ENCODE measurements at places on chromosomes 3 and 15.
A peak's percentile ranks its signal among the peaks of the same experiment; 100 is the strongest.

DNA sequence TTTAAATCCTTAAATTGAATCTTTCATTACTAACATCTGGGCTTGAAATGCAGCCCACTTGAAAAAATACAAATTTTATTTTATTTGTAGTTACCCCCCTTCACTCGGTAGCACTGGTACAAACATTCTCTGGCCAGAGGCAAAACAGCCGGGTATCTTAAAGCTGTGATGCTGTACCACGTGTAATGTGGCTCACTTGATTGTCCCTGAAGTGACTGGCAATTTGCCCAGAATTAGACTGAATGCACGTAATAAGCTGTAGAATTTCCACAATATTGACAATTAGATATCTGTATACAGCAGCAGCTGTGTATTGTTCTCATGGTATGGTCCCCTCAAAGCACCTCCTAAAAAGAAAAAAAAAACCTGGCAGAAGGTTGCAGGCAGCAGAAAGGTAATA, 192.8 kb upstream of the TBC1D5 start:
- no peak for DNase-seq

DNA sequence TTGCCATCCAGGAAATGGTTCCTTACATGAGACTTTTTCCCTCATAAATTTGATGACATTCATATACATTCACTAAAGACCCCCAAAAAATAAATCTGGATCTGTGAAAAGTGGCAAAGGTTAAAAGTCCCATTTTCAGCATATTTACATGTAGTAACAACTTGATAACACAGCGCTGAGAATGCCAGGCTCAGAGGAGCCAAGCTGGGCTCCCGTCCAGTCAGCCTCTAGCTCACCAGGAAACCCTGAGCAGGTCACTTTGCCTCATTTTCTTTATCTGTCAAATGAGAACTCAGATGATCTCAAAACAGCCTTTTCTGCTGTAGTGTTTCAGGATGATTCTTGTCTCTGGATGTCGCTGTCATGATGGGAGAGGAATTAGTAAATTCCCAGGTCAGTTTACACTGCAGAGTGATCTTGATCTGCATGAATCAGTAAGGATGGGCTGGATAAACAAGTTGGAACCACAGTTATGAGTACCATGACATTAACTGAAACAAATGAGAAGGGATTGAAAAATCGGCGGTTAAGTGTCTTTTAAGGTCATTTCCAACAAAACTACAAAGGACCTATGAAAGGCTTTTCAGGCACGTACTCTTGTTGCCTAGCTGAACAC, 82.8 kb downstream of the PPARG start:
- DNase-seq, result no peak

- no peak for DNase-seq
These were observed 657.5 kb downstream of the GRM7 start for GRCh38 chr3:7518456-7518855.

DNA sequence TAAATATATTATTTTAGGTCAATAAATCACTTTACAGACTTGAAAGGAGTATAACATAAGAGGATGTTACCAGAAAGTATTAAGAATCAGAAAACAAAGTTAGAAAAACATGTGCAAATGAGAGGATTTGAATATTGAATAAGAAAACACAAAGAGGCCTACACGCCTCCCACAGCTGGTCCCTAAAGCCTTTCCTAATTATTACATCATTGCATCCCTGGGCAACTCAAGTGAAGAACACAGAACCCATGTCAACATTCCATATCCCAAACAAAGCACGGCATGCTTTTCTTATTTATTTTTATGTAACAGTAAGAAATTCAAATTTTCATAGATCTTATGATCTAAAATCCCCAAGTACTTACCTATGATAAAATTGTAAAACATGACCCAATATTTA, 61.2 kb downstream of the HERC1 start:
- no peak for DNase-seq

GRCh38 chr3:47803480-47804025, 615 bp downstream of the DHX30 start:
- DNase-seq, result no peak

GRCh38 chr3:79491029-79491641, 276.7 kb downstream of the ROBO1 start:
- DNase-seq, result peak; percentile 50

GRCh38 chr15:90327311-90327710, 24.8 kb upstream of the ZNF774 start:
- peak; percentile 40 for DNase-seq

- no peak for DNase-seq
These were observed 597.7 kb downstream of the OTOL1 start for GRCh38 chr3:162094301-162094700.

GRCh38 chr3:189508784-189509501, 122.2 kb upstream of the TP63 start:
- no peak for DNase-seq

DNA sequence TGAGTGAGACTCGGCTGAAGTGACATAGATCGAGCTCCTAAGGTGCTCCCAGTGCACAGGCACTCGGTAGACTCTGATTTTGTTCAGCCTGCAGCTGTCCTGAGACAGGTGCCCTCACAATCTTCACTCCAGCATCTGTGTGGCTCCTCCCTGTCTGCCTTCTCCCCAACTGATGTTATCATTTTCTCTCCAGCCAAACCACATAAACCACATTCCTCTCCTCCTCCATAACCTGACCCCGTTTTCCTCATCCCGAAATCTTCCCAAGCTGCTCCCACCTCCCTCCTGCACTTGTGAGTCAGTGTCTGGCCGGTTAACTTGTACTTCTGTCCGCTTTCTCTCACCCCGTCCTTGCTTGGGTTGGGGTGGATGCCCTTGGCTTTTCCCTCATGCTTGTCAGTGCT, 93.3 kb upstream of the HACD2 start:
- DNase-seq, result peak; percentile 91

DNA sequence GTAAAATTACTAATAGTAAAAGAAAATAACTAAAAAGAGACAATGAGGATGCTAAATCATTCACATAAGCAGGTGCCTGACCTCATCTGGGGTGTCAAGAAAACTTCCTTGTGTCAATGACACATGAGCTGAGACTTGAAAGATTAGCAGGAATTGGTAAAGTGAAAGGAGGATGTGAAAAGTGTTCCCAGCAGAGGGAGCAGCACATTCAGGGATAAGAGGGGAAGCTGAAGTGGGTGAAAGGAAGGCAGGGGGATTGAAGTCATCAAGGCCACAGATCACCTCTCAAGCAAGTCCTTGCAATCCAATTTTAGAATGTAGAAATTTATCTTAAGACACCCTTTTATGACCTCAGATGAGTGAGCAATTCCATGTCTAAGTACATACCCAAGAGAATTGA, 60.2 kb upstream of the ACP3 start:
- peak; percentile 83 for DNase-seq

GRCh38 chr15:68028137-68028887, 25.8 kb upstream of the PIAS1 start:
- DNase-seq, result no peak

- no peak for DNase-seq
These were observed 75.6 kb downstream of the FBXL22 start for GRCh38 chr15:63672775-63673174.

DNA sequence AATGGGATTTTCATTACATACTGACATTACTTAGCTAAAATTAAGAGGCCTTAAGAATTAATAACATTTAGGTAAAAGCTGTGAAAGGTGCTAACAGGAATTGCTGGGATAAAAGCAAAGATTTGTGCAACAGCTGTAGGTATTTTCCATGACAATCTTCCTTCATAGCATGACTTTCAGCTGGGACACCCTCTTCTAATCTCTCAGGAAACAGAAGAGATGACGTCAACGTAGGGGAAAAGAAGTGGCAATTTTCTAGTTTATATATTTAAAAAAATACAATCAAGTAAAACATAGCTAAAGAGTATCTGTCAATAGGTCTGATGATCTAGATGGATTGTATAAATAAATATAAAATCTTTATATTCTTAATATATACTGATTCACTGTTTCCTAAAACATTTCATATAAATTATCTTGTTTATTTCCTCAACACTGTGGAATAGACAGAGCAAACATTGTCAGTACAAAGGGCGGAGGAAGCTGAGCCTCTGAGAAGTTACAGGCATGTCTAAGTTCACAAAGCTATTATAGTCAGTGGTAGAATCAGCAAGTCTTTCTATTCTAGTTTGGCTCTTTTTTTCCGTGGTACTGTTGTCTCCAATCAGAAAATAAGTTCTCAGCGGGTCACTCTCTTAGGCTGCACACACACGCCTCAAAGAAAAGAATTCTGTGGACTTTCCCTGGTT, 217.0 kb downstream of the P3H2 start:
- no peak for DNase-seq

DNA sequence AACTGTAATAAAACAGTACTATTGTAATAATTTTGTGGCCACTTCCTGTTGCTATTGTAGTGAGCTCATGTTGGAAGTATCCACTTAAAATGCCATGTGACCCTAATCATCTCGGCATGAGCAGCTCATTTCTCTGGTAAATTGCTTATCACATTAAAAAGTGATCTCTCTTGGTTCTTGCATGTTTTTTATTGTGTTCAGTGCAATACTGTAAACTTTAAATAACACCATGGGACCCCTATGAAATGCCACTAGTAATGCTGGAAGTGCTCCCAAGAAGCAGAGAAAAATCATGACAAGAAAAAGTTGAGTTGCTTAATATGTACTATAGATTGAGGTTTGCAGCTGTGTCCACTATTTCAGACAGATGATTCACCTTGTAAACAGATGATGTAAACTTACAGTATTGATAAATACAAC, 45.6 kb downstream of the NMD3 start:
- peak; percentile 84 for DNase-seq

- DNase-seq, result peak; percentile 69
These were observed 39.7 kb upstream of the PLOD2 start for GRCh38 chr3:146200461-146201220.

- no peak for DNase-seq
These were observed 53.0 kb upstream of the GYG1 start for GRCh38 chr3:148938306-148938705.

- no peak for DNase-seq
These were observed 46.7 kb downstream of the PRTG start for GRCh38 chr15:55696221-55696620.

DNA sequence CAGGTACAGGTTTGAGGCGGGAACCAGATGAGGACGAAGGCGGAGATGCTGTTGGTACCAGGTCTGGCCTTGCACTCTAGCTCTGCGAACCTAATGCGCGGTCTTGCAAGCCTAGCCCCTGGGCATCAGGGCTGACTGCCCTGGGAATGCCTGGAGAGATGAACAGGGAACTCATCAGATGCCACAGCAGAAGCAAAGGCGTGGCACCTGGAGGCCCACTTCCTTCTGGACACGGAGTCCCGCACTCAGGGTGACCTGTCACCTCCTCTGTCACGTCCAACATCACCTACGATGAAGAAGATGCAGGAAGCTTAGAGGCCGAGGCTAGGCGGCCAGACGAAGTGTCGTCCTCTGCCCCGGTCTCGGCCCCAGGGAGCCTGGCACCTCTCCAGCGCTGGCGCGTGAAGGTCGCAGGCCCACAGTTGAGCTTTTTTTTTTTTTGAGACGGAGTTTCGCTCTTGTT, 9.4 kb downstream of the RPLP1 start:
- no peak for DNase-seq

- DNase-seq, result no peak
These were observed 100.2 kb downstream of the IQSEC1 start for GRCh38 chr3:12972781-12973702.

DNA sequence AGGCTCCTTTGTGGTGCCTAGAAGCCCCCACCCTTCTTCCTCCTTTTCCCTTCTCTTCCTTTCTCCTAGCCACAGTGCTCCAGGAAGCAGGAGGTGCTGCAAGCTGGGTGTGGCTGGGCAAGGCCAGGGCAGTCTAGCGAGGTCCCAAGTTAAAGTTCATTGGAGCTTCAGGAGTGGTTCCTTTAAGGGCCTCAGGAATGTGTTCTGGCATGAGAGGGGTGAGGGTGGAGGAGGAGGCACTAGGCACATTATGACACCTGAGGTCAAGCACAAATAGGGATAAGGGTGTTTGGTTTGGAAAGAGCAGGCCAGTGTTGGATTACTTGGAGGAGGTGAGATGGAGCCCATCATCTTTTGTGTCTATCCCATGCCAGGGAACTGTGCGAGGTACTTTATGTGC, 258.7 kb downstream of the TLE3 start:
- DNase-seq, result no peak

DNA sequence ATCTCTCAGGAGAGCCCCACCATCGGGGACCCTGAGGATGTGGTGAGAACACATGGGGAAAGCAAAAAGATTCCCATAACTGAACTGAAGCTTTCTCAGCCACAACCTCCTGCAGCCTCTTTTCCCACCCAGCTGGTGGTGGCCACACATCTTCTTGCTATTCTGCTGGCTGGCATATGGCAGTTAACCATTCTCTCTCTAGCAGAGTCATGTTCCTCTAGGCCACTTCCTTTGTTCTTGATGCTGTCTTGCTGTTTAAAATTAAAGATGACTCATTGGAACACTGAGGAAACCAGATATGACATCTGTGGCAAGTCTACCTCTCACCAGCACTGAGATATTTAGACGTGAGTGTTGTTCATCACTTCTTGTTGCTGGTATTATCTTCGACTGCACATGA, 180.3 kb upstream of the ROBO2 start:
- DNase-seq, result peak; percentile 61

- DNase-seq, result no peak
These were observed 587.4 kb upstream of the KCNMB2 start for GRCh38 chr3:177948716-177949425.

- no peak for DNase-seq
These were observed 51.0 kb upstream of the PLXND1 start for GRCh38 chr3:129657261-129658046.

GRCh38 chr15:40525855-40526254, 39.0 kb downstream of the CCDC32 start:
- DNase-seq, result no peak

DNA sequence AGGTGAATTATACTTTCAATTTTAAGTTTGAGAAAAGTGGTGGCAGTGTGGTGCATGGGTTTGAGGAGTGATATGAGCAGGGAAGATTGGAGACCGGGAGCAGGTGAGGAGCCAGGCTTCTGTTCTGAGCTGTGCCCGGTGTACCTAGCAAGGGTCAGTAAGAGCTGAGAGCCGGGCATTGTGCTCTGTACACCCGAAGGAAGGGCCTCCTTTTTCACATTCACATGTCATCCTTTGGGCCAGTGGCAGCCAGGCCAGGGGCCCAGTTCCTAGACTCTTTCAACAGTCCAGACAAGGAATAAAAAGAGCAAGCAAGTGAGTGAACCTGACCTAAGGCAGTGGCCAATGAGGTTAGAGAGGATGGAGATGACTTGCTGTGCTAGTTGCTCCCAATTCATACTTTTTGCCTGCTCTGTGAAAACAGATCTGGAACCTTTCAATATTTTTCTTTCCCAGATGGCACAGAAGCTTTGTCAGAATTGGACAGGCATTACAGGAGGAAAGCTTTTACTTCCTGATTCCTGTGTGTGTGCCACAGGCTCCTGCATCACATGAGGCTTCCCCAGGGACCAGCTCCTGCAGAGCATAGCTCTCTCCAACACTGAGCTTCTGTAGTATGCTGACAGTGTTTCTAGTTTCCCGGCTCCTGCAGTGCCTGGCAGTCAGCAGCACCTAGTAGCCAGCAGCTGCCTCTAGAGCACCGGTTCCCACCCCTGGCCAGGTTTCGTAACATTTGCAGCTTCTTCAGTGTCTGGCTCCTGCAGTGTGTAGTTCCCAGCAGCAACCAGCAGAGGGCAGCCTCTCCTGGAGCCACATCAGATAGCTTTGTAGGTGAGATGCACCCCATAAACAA, 5.3 kb upstream of the TRA2B start:
- peak; percentile 91 for DNase-seq

All from foreskin fibroblast (primary cell).